Stimulated activated CD4-positive, alpha-beta T cell treated with anti-CD3 and anti-CD28 coated beads, Interleukin-4, amount 100 ng/mL, for 48 hours (primary cell): ENCODE measurements at places on chromosomes 6 and 20.
A peak's percentile ranks its signal among the peaks of the same experiment; 100 is the strongest.

DNA sequence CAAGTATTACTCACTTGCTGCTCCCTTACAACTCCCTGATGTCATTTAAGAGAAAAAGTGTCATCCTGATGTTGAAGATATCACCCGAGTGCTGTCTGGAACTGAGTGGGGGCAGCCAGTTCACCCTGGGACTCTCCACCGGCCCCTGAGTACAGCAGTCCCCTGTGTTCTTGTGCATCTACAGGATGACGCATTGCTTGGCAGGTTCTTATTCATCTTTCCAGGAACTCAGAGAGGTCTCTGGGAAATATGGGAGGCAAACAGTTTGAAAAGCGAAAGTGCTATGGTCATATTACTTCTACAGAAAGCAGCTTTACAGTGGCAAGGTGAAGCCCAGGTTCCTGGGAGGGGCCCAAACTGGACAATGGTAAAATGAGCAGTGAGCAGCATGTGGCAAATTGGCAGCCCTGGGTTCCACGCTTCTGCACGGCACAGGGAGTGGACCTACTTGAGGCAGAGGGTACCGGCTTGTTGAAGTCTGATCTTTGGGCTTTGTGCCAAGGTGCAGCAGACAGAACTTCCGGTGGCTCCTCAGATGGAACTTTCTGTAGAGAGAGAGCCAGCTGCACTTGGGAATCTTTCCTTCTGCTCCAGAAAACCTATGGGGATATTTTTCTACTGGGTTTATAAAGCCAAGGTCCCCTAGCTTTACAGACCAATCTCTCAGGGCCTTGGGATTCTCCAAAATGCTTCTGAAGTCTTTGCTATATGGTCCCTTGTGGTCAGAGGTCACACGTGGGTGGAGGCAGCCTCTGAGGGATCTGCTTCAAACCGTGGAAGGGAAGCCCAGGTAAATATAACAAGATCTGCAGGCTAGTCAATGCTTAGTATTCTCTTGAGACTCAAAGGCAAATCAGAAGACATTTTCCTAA, 128.3 kb downstream of the MAP3K7 start:
- DNase-seq, result peak; percentile 67

DNA sequence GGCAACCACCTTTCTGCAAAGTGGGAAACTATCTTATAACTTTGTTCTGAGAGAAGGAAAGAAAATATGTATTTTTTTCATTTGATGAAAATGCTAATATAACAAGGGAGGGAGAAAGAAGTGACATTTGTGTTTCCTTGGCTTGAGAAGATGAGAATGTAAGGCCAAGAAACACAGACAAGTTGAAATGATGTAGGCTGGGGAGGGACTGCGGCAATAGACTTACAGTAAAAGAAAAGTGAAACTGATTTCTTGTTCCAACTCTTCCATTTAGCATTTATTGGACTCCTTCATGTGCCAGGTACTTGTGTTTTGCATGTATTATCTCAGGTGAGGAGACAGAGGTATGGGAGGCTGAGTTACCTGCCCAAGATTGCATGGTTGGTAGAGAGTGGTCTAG, 130.9 kb downstream of the CARMIL1 start:
- no peak for DNase-seq

DNA sequence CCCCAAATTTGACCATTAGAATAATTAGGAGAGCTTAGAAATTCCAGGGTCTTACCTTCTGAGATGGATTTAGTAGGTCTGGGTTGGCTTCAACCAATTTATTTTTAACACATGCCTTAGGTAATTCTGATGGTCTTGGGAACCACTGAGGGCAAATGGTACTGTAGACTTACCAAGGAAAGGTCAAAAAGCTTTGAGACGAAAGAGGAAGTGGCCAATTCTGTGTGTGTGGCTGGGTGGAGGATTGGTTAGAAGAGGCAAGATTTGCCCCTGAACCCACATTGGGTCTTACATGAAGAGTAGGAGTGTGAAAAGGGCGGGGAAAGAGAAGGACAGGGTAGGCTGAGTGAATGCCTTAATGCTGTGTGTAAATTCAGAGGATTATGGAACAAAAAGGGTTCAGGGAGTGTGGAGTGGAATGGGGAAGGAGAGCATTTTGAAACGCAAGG, 2.7 kb downstream of the ITCH start:
- no peak for DNase-seq

DNA sequence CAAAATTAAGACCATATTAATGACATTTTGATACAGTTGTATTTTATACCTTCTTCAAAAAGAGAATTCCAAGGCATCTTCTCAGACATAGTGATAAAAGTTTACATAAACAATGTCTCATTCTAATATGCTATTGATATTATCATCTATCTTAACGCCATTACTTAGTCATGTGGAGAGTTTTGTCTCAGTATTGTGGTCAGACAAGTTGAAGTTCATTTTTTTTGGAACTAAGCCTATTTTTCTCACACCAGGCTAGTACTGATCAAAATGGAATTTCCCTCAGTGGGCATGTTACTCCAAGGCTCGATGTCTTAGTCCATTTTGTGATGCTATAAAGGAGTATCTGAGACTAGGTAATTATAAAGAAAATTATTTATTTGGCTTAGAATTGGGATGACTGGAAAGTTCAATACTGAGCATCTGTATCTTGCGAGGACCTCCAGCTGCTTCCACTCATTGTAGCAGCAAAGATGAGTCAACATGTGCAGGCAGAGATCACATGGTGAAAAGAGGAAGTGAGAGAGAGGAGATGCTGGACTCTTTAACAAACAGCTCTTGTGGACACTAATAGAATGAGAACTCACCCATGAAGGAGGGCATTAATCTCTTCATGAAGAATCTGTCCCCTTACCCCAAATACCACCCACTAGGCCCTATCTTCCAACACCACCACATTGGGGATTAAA, 825.5 kb upstream of the MANEA start:
- DNase-seq, result no peak

DNA sequence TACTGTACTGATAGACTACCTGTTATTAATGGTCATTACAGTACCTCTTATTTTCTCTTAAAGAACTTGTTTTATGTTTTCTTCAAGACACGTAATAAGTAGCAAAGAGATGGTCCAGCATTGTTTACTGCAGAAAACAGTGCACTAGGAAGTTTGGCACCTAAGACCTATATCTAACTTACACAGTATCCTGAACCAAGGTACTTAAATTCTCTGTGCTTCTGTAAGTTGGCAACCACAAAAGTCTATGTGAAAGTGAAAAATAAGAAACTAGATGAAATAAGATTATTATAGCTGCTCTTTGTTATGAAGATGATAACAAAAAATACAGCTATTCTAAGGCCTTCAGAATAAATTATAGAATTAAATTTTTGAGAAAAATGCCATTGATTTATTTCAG, 411.7 kb upstream of the SOX4 start:
- DNase-seq, result no peak

DNA sequence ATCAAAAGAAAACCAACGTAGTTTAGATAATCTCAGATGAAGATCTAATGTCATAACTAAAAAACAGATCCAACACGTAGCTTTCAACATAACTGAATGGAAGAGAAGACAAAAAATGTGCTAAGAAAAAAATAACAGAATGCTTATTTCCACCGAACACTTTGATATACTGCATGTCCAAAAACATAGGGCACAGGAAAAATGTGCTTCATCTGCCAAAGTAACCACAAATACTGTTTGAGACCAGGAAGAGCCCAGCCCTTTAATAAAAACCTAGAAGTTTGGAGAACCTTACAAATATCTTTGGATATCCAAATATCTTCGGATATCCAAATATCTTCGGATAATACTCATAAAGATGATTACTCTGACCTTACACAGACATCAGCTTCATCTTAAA, 19.8 kb downstream of the LAMA4 start:
- DNase-seq, result no peak

DNA sequence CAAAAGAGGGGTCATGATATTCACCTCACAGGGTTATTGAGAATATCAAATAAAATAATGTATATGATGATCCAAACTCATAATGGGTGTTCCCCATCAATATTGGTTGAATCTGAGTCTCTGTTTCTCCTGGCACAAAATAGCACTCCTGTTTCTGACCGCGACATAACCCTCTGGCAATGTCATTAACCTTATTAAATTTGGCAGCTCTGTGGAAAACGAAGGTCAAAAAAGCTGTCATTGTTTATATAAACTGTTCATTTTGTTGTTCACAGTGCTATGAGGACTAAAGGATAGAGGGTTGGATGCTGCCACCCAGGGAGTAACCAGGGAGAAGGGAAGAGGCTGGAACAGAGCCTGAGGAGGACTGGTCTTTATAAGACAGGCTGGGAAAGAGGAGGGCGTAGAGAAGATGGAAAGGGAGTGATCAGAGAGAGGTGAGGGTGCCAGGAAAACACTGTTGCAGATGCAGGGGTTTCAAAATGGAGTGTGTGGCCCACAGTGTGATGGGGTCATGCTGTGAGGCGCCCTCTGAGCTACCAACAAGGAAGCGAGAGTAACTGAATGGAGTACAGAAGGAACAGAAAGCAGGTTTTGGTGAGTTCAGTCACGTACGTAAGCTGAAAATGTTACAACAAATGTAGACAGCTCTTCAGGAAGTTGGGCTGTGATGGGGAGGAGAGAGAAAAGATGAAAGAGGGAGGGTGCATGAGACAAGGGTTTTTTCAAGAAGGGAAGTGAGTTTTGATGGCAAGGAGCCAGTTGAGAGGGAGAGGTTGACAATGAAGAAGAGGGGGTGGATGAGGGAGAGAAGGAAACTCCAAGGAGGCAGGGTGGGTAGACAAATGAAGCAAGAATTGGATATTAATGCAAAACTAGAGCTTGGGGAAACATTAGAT, 251.6 kb upstream of the TAB2 start:
- DNase-seq, result no peak

DNA sequence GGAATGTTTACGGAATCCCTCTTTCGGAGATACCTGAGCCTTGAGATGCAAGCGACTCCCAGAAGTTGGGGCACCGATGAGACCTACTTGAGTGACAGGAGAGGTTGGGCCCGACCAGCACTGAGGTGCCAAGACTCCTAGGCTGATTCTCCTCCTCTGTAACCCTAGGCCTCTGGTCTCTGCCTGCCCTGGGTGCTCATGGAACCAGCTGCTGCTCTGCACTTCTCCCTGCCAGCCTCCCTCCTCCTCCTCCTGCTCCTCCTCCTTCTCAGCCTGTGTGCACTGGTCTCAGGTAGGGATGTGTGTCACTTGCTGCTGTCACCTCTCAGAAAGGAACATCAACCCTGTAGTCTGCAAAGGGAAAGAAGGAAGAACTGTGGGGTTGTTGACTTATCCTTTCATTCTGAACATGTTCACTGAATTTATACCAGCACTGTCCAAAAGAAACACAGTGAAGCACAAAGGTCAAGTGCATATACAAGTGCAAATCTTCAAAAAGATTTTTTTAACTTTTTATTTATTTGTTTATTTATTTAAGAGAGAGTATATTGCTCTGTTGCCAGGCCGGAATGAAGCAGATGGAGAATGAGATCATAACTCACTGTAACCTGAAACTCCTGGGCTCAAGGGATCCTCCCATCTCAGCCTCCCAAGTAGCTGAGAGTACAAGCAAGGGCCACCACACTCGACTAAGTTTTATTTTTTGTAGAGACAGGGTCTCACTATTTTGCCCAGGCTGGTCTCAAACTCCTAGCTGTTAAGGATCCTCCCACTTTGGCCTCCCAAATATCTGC, 913 bp downstream of the BTN2A2 start:
- DNase-seq, result no peak

DNA sequence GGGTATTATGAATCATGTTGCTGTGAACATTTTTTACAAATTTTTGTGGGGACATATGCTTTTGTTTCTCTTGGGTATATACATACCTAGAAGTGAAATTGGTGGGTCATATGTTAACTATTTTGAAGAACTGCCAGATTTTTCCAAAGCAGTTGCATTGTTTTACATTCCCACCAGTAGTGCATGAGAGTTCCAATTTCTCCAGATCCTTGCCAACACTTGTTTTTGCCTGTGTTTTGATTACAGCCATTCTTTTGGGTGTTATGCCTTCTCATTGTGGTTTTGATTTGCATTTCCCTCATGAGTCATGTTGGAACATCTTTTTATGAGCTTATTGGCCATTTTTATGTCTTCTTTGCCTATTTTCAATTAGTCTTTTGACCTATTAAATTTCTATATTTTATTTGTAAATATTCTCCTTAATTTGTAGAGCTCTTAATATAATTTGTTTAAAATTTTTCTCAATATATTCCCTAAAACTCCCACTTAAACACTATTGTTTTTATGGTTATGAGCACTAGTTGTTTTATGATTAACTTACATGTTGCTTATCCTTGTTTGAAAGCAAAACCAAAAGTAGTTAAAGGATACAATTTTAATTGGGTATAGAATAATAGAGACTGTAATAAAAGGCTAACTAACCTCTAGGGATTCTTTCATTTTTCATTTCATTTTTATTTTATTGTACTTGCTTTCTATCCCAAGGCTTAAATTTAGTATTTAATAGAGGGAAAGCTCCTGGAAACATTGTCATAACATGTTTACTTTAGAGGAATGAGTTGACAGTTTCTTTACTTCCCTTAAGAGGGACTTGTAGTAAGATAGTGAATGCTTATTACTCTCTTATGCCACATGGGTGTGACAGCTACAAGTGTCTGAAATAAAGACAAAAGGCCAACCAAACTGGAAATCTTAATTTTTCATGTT, 5.5 kb downstream of the UBR2 start:
- DNase-seq, result no peak

GRCh38 chr6:143205991-143206390, 145.3 kb downstream of the AIG1 start:
- DNase-seq, result no peak

DNA sequence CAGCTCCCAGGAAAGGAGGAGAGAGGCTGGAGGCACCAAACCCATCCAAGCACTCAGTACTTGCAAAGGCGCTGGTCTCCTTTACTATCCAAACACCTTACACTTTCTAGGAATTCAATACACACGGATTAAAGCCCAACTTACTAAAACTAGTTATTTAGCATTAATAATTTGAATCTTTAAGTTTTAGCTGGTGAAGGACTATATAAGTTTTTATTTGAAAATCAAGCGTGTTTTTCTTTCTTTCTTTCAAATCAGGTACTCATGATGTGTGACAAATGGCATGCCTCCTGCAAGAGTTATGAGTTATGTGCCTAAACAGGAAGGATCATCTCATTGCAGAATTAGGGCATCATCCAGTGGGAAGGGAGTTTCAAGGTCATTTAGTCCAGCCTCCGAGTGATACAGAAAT, 263.7 kb downstream of the ADGB start:
- DNase-seq, result no peak

GRCh38 chr20:23094927-23095326, 8.8 kb upstream of the CD93 start:
- no peak for DNase-seq

- DNase-seq, result no peak
Measured at GRCh38 chr6:2471472-2471871, 226.1 kb upstream of the GMDS start.

DNA sequence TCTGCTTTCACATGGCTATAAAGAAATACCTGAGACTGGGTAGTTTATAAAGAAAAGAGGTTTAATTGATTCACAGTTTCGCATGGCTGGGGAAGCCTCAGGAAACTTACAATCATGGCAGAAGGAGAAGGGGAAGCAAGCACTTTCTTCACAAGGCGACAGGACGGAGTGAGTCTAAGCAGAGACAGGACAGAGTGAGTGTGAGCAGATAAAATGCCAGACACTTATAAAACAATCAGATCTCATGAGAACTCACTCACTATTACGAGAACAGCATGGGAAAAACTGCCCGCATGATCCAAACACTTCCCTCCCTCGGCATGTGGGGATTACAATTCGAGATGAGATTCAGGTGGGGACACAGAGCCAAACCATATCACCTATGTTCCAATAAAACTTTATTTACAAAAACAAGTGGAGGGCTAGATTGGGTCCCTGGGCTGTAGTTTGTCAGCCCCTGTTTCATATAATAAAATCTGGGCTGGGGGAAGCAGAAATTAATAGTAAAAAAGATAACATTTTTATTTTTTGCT, 37.1 kb upstream of the CTAGE9 start:
- no peak for DNase-seq
